Esophagus squamous epithelium (tissue), 5 donors: ENCODE measurements at places on chromosomes 4 and X. TPM values are rescaled to one million over a fixed set of nuclear protein-coding genes. Genes with fewer than 3 reads are reported as not detected.

DNA sequence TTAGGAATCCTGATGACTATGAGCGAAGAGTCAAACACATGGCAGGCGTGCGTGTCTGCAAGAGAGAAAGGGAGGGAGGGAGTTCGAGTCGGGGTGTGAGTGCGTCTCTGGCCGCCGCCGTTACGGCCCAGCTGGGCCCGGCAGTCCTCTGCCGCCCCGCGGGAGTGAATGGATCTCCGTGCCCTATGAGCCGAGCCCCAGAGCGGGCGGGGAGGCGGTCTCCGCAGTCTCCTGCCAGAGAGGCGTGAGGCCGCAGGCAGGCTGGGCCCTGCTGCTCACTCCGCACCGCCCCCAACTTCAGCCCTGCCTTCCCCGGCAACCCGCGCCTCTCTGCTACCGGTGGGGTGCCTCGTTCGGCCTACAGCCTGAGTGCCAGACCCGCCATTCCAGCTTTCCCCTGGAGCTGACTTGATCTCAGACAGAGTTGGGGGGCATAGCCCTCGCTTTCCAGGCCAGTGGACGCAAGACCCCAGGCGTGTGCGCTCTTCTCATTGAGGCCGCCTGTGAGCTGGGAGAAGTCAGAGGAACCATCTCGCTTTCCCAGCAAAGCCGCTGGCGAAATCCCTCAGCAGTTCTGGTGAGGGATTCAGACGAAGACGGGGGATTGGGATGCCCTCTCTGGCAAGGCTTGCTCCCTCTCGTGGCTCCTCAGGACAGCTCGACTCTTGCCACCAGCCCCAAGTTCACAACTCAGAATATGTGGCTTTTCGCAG lies 1.4 kb downstream of the SLC16A2 start:
- DNase-seq = no peak

JAKMIP1 gene
- 1.3 TPM for total RNA-seq

- DNase-seq = no peak
Observed at GRCh38 chrX:68666580-68666979, 19.1 kb downstream of the STARD8 start.

GRCh38 chrX:132957211-132958090 lies 978 bp downstream of the HS6ST2 start:
- no peak for DNase-seq
